A673 (cell line): ENCODE measurements at places on chromosomes 4 and X. TPM values are rescaled to one million over a fixed set of nuclear protein-coding genes. Genes with fewer than 3 reads are reported as not detected.

MEPE gene
- total RNA-seq, result not detected in 2 replicates

MFSD8 gene
- total RNA-seq, result 16.6 and 23.6 TPM in 2 replicates

CSAG2 gene
- total RNA-seq, result not detected in 2 replicates

CXCL6 gene
- 0.28 and 0.56 TPM in 2 replicates for total RNA-seq

BMPR1B gene
- 2.2 and 3.7 TPM in 2 replicates for total RNA-seq

CD40LG gene
- not detected in 2 replicates for total RNA-seq

RHOH gene
- 66.8 and 74.2 TPM in 2 replicates for total RNA-seq

CFP gene
- total RNA-seq, result 1.9 and 2.3 TPM in 2 replicates

MORC4 gene
- total RNA-seq, result 15.9 and 21.2 TPM in 2 replicates

GRCh38 chr4:15254236-15254880 is 173.5 kb upstream of the C1QTNF7 start:
- H3K27me3 ChIP-seq, result no peaks in the 10 kb centered on the region
- no peaks in the 10 kb centered on the region for H3K36me3 ChIP-seq
- no peak for DNase-seq

DNA sequence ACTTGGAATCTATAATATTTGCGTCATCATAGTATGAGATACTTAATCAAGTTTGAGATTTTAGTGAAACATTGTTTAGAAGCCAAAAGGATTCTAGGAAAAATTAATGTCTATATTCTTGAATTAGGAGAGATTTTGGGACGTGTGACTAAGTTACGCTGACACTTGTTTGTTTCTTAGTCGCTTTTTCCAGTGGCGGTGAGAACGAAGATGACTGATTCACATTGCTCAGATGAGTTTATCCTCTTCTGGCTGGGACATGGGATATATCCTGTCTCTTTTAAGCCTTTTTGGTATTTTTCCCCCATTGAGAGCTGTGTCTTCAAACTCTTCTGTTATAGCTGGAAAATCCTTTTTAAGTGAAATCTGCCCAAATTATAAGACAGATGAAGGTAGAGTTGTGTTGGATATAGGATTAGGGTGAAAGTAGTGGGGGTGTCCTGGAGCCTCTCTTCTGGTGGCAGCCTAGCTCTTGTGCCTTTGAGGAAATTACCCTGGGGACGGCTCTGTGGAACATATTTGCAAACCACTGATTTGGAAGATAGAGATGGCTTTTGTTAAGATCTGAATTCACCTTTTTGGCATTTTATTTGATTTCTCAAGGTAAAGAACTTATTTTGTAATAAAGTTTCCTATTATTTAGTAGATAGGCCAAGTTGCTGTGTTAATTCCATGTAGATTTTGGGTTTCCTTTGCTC is 49.7 kb downstream of the HTT start:
- H3K4me3 ChIP-seq, result no peak overlapping the region
- DNase-seq, result peak; percentile 28
- peak overlapping the region; percentile 98 for H3K27ac ChIP-seq
- peaks cover 55% of the 10 kb centered on the region for H3K4me1 ChIP-seq
- no peaks in the 10 kb centered on the region for H3K27me3 ChIP-seq

GRCh38 chr4:5157791-5158770 is 106.8 kb downstream of the STK32B start:
- H3K27me3 ChIP-seq, result no peaks in the 10 kb centered on the region
- no peaks in the 10 kb centered on the region for H3K36me3 ChIP-seq
- H3K4me1 ChIP-seq, result peaks cover 15% of the 10 kb centered on the region
- H3K27ac ChIP-seq, result no peak overlapping the region
- no peak for DNase-seq

- no peak overlapping the region for H3K4me3 ChIP-seq
- H3K27me3 ChIP-seq, result no peaks in the 10 kb centered on the region
- no peak for DNase-seq
- no peak overlapping the region for H3K27ac ChIP-seq
- H3K4me1 ChIP-seq, result peaks cover 40% of the 10 kb centered on the region
These were observed 6.0 kb downstream of the RAB28 start for GRCh38 chr4:13478131-13478530.

GRCh38 chrX:47230136-47230868 is 2.5 kb upstream of the USP11 start:
- DNase-seq, result no peak
- no peaks in the 10 kb centered on the region for H3K4me1 ChIP-seq
- H3K27me3 ChIP-seq, result no peaks in the 10 kb centered on the region
- H3K27ac ChIP-seq, result no peak overlapping the region
- H3K36me3 ChIP-seq, result peaks cover 40% of the 10 kb centered on the region

- no peak overlapping the region for H3K27ac ChIP-seq
- H3K36me3 ChIP-seq, result no peaks in the 10 kb centered on the region
- DNase-seq, result no peak
These were observed 13.3 kb downstream of the TLR10 start for GRCh38 chr4:38769441-38769840.

- H3K36me3 ChIP-seq, result no peaks in the 10 kb centered on the region
- no peak for DNase-seq
- H3K27ac ChIP-seq, result no peak overlapping the region
- H3K27me3 ChIP-seq, result no peaks in the 10 kb centered on the region
- no peak overlapping the region for H3K4me3 ChIP-seq
These were observed 2246.0 kb downstream of the ARAP2 start for GRCh38 chr4:33998291-33998690.

- H3K4me1 ChIP-seq, result no peaks in the 10 kb centered on the region
- H3K27me3 ChIP-seq, result no peaks in the 10 kb centered on the region
- no peak overlapping the region for H3K27ac ChIP-seq
- H3K36me3 ChIP-seq, result no peaks in the 10 kb centered on the region
- H3K4me3 ChIP-seq, result no peak overlapping the region
These were observed 74.4 kb downstream of the CENPC start for GRCh38 chr4:67470871-67471270.

DNA sequence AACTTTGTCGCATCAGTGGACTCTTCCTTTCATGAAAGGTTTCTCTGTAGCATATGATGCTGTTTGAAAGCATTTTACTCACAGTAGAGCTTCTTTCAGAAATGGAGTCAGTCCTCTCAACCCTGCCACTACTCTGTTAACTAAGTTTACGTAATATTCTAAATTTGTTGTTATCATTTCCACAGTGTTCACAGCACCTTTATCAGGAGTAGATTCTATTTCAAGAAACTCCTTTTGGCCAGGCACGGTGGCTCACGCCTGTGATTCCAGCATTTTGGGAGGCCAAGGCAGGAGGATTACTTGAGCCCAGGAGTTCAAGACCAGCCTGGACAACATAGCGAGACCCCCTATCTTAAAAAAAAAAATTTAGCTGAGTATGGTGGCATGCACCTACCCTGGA is 90.0 kb downstream of the KDM6A start:
- peaks cover 17% of the 10 kb centered on the region for H3K4me1 ChIP-seq
- no peak for DNase-seq
- no peak overlapping the region for H3K4me3 ChIP-seq
- no peak overlapping the region for H3K27ac ChIP-seq
- peaks cover 17% of the 10 kb centered on the region for H3K36me3 ChIP-seq

- H3K27me3 ChIP-seq, result no peaks in the 10 kb centered on the region
- no peaks in the 10 kb centered on the region for H3K36me3 ChIP-seq
- no peak overlapping the region for H3K27ac ChIP-seq
- no peak overlapping the region for H3K4me3 ChIP-seq
- no peaks in the 10 kb centered on the region for H3K4me1 ChIP-seq
These were observed 249.3 kb upstream of the DIPK2B start for GRCh38 chrX:45449982-45450381.

- H3K4me1 ChIP-seq, result no peaks in the 10 kb centered on the region
- no peak overlapping the region for H3K27ac ChIP-seq
- H3K36me3 ChIP-seq, result no peaks in the 10 kb centered on the region
These were observed 40.9 kb upstream of the ESX1 start for GRCh38 chrX:104295636-104296035.

GRCh38 chr4:37634180-37634579 is 52.0 kb downstream of the RELL1 start:
- H3K36me3 ChIP-seq, result no peaks in the 10 kb centered on the region
- no peak overlapping the region for H3K27ac ChIP-seq
- no peaks in the 10 kb centered on the region for H3K27me3 ChIP-seq
- H3K4me1 ChIP-seq, result no peaks in the 10 kb centered on the region
- H3K4me3 ChIP-seq, result no peak overlapping the region

- peaks cover 25% of the 10 kb centered on the region for H3K4me1 ChIP-seq
- DNase-seq, result no peak
- no peaks in the 10 kb centered on the region for H3K27me3 ChIP-seq
- no peak overlapping the region for H3K27ac ChIP-seq
These were observed 20.6 kb downstream of the RTL5 start for GRCh38 chrX:72110876-72111708.

- no peak overlapping the region for H3K4me3 ChIP-seq
- peaks cover 10% of the 10 kb centered on the region for H3K27me3 ChIP-seq
- peak; percentile 25 for DNase-seq
These were observed 115.2 kb downstream of the GABRA2 start for GRCh38 chr4:46274717-46275116.

- H3K36me3 ChIP-seq, result no peaks in the 10 kb centered on the region
- DNase-seq, result no peak
- no peaks in the 10 kb centered on the region for H3K4me1 ChIP-seq
- no peak overlapping the region for H3K27ac ChIP-seq
These were observed 12.1 kb upstream of the COPS4 start for GRCh38 chr4:83022724-83023450.

GRCh38 chr4:40897557-40898203 is 147.9 kb downstream of the NSUN7 start:
- H3K4me1 ChIP-seq, result no peaks in the 10 kb centered on the region
- no peaks in the 10 kb centered on the region for H3K36me3 ChIP-seq
- peak overlapping the region; percentile 34 for H3K4me3 ChIP-seq
- no peaks in the 10 kb centered on the region for H3K27me3 ChIP-seq
- peak; percentile 89 for DNase-seq

DNA sequence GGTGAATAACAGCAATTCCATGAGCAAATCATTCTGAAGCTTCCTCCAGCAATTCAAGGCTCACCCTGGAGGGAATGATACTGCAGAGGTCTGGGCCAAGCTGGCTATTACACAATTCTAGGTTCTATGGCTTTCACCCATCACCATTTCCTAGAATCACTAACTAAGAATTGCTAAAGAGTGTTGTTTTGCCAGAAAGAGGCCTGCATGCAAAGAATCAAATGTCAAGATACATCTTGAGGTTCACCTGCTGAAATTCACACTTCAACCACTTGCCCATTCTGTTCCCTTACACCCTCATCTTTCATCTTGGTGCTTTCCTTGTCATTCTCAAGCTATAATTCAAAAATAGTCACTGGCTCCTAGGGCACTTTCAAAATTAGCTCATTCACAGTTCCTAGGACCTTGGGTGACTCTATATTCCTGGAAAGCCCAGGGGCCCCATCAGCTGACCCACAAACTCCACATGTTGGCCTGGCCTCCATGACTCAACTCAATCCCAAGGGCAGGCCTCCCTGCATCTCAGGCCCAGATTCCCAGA is 7.0 kb downstream of the APBB2 start:
- H3K4me3 ChIP-seq, result no peak overlapping the region
- H3K36me3 ChIP-seq, result no peaks in the 10 kb centered on the region
- no peak overlapping the region for H3K27ac ChIP-seq
- peaks cover 29% of the 10 kb centered on the region for H3K4me1 ChIP-seq
- peaks cover 6% of the 10 kb centered on the region for H3K27me3 ChIP-seq

DNA sequence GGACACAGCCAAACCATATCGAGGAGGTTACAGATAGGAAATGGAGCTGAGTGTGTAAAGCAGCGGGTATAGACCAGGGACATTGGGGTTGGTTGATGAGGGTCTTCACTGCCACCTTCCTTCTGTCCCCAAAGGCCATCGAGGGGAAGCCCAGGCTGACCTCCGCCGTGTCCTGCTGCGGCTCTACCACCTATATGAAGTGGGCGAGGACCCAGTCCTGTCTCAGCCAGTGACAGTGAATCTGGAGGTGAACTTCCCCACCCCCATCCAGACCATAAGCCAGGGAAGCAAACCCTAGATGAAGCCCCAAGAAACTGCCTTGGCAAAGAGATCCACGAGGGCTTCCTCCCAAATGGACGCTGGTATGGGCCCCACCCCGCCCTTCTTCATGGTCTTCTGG is 23.2 kb upstream of the MRFAP1 start:
- H3K27me3 ChIP-seq, result no peaks in the 10 kb centered on the region
- DNase-seq, result no peak
- no peaks in the 10 kb centered on the region for H3K4me1 ChIP-seq
- no peaks in the 10 kb centered on the region for H3K36me3 ChIP-seq
- H3K27ac ChIP-seq, result no peak overlapping the region

GRCh38 chr4:48127231-48127630 is 6.8 kb downstream of the TXK start:
- H3K27me3 ChIP-seq, result no peaks in the 10 kb centered on the region
- DNase-seq, result no peak
- H3K36me3 ChIP-seq, result no peaks in the 10 kb centered on the region
- no peak overlapping the region for H3K4me3 ChIP-seq
- H3K4me1 ChIP-seq, result peaks cover 17% of the 10 kb centered on the region
- H3K27ac ChIP-seq, result no peak overlapping the region

- H3K4me3 ChIP-seq, result no peak overlapping the region
- H3K27ac ChIP-seq, result peak overlapping the region; percentile 37
- peaks cover 12% of the 10 kb centered on the region for H3K36me3 ChIP-seq
- H3K27me3 ChIP-seq, result no peaks in the 10 kb centered on the region
These were observed 4.6 kb downstream of the CTBP1 start for GRCh38 chr4:1244081-1244977.

DNA sequence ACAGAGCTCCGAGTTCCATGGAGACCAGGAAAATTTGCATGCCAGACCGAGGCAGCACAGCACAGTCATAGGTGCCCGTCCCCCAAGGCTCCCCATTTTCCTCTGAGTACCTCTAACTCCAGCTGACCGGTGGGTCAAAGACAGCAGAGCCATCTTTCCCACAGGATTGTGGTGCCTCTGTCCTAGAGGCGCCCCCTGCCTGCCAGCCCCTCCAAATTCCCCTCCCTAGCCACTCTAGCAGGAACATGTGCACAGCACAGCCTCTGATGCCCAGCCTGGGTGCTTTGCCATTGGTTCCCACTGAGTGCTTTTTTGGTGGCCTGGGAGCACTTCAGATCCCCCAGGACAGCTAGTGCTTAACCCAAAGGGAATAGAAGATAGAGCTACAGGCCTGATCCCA is 368.5 kb upstream of the PABPC5 start:
- no peak overlapping the region for H3K4me3 ChIP-seq
- H3K27me3 ChIP-seq, result no peaks in the 10 kb centered on the region
- H3K27ac ChIP-seq, result no peak overlapping the region
- no peaks in the 10 kb centered on the region for H3K4me1 ChIP-seq
- no peaks in the 10 kb centered on the region for H3K36me3 ChIP-seq

DNA sequence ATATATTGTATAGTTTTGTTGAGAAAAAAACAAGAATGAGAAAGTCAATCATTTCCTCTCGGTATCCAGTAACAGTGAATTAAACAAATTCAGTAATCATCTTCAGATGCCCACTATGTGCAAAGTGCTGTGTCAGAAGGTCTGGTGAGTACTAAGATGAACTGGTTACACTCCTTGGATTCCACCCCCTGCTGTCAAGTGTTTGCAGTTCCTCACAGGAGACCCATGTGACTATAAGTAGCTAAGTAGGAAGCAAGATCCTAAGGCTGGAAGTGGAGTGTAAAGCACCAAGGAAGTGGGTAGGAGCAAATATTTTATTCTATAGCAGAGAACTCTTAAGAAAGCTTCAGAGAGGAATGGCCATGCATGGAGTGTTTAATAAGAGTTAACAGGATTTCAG is 73.6 kb downstream of the SNX25 start:
- H3K27ac ChIP-seq, result no peak overlapping the region
- H3K4me3 ChIP-seq, result no peak overlapping the region
- no peaks in the 10 kb centered on the region for H3K36me3 ChIP-seq
- peaks cover 16% of the 10 kb centered on the region for H3K4me1 ChIP-seq
- peak; percentile 59 for DNase-seq
